ENCODE measurements at places on chromosomes 3 and 15.
A peak's percentile ranks its signal among the peaks of the same experiment; 100 is the strongest.

- ATAC-seq, result no peak
Measured at GRCh38 chr3:3587647-3587972, 211.6 kb upstream of the LRRN1 start.

GRCh38 chr3:129606636-129607390 is at the start of gene PLXND1:
TSS of gene PLXND1 (minus strand) at chr3:129606676. CDS start at chr3:129606639, 37 bp downstream.
- ATAC-seq, result peak; percentile 66

GRCh38 chr3:90068783-90069182 is 961.4 kb downstream of the EPHA3 start:
- no peak for ATAC-seq

DNA sequence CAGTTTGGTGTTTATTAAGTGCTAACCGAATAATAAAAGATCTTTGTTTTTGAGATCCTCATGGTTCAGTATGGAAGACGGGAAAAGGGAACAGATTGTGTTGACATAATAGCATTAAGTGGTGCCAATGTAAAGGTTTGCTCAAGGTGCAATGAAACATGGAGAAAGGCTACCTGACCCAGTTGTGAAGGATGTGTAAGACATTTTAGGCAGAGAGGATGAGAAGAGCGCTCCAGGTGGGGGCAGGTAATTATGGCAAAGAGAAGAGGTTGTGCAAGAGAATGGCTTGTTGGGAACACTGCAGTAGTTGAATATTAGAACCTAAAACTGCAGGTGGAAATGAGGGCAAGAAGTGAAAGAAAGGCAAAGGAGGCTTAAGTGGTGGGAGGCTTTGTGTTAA is 140.8 kb downstream of the DIPK2A start:
- no peak for ATAC-seq

DNA sequence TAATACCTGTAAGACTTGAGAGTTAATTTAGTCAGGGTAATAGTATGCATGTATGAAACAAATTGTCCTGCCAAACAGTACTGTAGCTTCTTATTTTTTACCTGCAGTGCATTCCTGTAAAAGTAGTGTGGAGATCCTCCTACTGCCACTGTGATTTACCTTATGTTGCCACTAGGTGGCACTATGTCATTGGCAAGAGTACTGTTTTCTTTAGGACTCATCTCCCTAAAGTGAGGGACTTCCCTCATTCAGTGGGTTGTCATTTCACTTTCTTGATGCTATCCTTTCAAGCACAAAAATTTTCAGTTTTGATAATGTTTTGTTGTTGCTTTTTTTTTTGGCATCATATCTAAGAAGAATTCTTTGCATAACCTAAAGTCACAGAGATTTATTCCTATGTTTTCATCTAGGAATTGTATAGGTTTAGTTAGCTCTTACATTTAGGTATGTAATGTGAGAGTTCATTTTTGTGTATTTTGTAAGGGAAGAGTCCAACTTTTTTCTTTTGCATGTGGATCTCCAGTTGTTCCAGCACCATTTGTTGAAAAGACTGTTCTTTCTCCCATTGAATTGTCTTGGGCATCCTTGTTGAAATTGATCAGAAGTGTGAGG is 105.7 kb downstream of the AKAP13 start:
- peak; percentile 78 for ATAC-seq

DNA sequence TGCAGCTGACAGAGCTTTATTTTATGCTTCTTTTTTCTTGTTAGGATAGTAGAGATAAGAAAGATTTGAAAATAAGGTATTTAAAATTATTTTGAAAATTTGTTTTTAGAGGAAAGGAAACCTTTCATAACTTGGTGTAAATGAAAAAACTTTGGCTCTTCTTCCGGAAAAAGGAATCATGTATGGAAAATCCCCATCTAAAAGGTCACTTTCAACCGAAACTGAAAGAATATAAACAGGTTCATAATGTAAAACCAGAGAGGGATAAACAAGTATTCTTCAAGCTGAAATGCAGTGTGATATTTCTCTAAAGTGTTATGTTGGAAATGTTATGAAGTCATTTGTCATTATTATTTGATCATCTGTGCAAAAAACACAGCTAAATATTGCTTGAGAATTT is 246.8 kb downstream of the NFKBIZ start:
- ATAC-seq, result no peak

GRCh38 chr3:113205481-113205880 is 5.9 kb upstream of the BOC start:
- ATAC-seq, result no peak

- no peak for ATAC-seq
Measured at GRCh38 chr3:145017959-145018358, 1046.3 kb downstream of the DIPK2A start.

DNA sequence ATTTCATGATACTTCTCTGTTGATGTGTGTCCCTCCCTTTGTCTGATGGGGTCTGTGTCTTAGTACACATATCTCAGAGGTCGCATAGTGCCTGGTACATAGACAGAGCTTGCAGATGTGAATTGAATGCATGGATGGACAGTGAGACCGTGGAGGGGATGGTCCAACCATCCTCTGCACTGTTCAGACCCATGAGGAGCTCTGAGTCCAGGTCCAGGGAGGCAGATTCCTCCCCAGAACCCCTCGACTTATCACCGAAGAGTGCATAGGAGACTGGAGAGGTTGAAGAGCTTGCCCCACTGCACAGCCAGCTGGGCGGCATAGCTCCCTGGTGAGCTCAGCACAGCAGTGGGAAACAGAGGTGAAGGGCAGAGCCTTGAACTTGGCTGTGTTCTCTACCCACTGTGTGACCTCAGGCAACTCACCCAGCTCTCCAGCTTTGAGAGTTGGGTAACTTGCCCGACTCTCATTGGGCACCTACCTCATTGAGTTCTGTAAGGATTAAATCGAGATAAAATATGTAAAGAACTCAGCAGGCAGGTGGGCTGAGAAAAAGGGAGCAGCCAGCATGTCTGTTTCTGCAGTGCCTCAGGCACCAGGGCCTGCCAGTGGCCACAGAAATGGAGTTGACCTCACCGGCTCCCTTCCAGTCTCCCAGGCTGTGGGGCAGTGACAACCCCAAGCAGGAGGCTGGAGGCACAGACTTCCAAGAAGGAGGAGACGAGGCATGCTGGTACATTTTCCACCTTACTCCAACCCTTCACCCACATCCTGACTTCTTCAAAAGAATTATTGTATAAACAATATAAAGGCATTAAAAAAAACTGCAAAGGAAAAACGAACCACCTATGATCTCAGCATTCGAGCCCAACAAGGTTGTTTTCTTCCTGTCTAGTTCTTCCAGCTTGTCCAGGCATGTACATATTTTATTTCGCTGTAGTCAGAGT is 54.1 kb upstream of the TFRC start:
- ATAC-seq, result peak; percentile 34

DNA sequence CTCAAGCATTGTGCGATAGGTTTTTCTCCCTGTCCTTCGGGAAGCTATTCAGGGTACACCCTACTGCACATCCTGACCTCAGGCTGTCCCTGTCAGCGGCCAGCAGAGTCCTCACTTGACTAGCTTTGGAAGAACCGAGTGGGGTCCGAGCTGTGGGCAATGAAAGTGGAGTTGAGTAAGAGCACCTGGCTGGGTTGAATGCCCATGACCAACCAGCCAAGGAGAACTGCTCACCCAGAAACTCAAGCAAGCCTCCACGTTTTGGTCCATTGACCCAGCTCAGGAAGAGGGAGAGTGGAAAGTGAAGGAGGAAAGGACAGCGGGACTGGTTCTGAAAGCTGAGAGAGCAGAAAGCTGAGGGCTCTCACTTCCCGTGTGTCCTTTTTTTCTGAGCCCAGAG is 36.0 kb upstream of the HDGFL3 start:
- ATAC-seq, result no peak

GRCh38 chr3:114194750-114195149 is 15.9 kb upstream of the DRD3 start:
- no peak for ATAC-seq

- no peak for ATAC-seq
Measured at GRCh38 chr15:62444104-62445022, 279.3 kb upstream of the C2CD4B start.

GRCh38 chr3:151209654-151210053 is 6.6 kb upstream of the GPR171 start:
- no peak for ATAC-seq

GRCh38 chr3:25992606-25993005 is 202.7 kb downstream of the OXSM start:
- ATAC-seq, result no peak

DNA sequence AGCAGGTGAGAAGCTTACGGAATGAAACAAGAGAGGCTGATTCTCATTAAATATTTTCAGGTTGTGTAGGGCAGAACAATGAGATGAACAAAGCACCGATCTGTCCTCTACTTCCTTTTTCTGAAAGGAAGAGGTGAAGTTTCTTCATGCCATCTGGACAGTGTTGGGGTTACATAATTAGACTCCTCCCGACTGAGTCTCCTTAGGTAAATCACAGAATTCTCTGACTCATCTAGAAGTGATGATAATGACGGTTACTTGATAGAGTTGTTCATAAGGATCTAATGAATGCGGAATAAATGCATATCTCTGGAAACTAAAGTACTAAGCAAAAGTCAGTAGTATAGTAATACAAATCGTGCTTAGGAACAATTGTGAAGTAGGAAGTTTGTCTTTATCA is 21.2 kb downstream of the CRTC3 start:
- peak; percentile 78 for ATAC-seq

Data from stimulated activated memory B cell treated with anti-CD40 and anti-IgM and Interleukin-4, amounts not matched to agents 10 μg/mL and 1 μg/mL and 100 μg/mL, for 72 hours (primary cell).